ENCODE measurements at places on chromosomes 12 and 14.
A peak's percentile ranks its signal among the peaks of the same experiment; 100 is the strongest.

- DNase-seq = no peak
These were observed 68.1 kb downstream of the NCOR2 start for GRCh38 chr12:124499190-124499753.

- DNase-seq = no peak
These were observed 203.5 kb upstream of the PLXNC1 start for GRCh38 chr12:93944911-93945310.

- DNase-seq = no peak
These were observed 290.5 kb downstream of the NUAK1 start for GRCh38 chr12:105848286-105848685.

DNA sequence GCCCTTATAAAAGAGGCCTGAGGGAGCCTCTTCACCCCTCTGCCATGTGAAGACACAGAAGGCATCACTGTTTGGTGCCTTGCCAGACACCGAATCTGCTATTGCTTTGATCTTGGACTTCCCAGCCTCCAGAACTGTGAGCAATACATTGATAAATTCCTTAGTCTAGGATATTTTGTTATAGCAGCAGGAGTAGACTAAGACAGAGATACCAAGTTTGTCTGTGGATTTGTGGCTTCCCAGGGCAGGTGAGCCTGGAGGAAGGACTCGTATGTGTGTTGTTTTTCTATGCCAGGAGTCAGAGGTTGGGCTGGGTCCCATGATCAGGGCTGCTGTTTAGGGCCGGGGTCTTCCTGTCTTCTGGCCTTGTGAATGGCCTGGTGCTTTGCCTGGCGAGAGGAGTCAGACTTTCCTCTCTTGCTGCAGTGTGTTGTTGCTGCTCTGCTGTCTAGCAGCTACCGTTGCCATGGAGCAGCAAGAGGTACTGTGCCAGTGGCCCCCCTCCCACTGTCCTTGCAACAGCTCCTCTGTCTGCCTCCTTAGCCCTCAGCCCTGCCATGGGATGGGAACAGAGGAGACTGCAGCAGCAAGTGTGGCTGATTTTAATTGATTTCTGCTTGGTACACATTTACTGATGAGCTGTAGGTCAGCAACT, 111.2 kb downstream of the CHST11 start:
- DNase-seq = no peak

DNA sequence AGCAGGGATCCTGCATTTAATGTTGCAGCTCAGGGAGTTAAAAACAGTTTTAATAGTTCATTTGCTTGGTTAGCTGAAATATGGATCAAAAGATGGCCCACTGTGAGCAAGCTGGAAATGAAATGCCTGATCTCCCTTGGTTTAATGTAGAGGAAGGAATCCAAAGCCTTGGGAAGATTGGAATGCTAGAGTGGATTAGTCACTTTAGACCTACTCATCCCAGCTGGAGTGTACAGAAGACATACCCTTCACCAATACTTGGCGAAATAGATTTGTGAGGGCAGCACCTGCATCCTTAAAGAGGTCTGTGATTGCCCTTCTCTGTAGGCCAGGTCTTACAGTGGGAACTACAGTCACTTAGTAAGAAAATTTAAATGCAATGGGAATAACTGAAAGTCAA, 58.0 kb upstream of the KRAS start:
- DNase-seq = no peak

- no peak for DNase-seq
These were observed 143.4 kb downstream of the CHST11 start for GRCh38 chr12:104600036-104600712.

DNA sequence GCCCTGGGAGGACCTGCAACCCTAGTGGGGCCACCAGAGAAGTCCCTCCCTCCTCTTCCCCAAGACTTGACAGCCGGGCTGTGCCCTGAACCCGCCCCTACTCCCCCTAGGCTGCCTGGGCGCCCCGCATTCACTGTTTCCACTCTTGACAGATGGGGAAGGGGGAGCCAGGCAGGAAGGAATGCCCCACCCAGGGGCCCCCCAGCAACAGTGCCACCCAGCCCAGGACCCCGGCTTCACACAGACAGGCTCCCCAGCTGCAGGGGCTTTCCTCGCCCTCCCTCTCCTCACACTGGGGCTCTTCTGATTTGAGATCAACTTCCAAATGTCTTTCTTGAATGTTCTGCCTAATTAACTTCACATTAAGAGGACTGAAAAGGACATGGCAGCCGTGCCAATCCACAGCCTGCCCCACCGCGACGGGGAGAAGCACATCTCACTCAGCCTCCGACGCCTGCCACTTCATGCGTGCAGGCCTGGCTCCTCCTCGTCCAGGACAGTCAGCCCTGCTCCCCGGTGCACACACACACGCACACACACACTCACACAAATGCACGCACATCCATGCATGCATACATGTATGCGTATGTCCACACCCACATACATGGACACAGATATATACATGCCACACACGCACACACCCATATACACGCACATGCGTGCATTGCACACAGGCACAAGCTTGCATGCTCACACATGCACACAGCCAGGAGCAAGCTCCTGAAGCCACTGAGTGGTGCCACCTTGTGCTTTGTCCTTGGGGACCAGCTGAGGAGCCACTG, 19.6 kb upstream of the C14orf180 start:
- peak; percentile 92 for DNase-seq

GRCh38 chr12:112236386-112236785, 111.0 kb downstream of the TRAFD1 start:
- DNase-seq = no peak

GRCh38 chr12:28190321-28191050, at the start of gene CCDC91:
CCDC91 (plus strand) TSS chr12:28190456; CDS start chr12:28257216, 66,760 bp downstream.
- peak; percentile 64 for DNase-seq

- no peak for DNase-seq
These were observed 60.1 kb downstream of the DERA start for GRCh38 chr12:15971211-15971610.

GRCh38 chr14:52155651-52156213, 86.9 kb upstream of the NID2 start:
- DNase-seq = no peak

GRCh38 chr12:94768398-94769046, 118.2 kb upstream of the TMCC3 start:
- DNase-seq = no peak

DNA sequence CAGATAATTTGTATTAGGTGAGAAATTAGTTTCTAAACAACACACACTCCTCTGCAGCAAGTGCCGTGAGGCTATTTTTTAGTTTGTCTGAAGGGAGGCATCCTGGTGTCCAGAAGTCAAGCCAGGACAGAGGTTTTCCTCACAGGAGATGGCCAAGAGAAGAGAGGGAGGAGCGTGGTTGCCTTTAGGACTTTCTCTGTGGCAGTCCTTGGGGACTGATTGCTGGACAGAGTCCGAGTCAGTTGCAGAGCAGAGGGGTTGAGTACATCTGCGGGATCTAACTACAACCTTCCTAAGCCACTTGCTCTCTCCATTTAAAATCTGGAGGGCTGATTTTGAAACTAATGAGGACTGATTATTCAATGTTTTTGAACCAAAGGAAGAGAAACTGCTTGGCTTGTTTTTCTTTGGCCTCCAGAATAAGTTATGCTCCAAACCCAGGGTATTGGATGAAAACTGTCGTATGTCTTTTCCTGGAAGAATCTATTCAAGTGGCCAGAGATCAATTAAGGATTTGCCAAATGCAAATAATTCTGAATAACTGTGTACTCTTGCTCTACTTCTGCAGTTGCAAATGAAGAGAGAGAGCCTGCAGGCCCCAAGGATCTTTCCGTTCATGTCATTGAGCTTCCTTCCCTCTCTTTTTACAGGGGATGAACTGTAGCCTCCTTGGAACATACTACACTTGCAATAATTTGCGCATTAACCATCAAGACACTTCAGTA, 1.2 kb downstream of the SLCO1C1 start:
- no peak for DNase-seq

- DNase-seq = no peak
These were observed 94.4 kb downstream of the PRIMA1 start for GRCh38 chr14:93693914-93694313.

GRCh38 chr12:93569301-93569655, 3.2 kb upstream of the SOCS2 start:
- no peak for DNase-seq

DNA sequence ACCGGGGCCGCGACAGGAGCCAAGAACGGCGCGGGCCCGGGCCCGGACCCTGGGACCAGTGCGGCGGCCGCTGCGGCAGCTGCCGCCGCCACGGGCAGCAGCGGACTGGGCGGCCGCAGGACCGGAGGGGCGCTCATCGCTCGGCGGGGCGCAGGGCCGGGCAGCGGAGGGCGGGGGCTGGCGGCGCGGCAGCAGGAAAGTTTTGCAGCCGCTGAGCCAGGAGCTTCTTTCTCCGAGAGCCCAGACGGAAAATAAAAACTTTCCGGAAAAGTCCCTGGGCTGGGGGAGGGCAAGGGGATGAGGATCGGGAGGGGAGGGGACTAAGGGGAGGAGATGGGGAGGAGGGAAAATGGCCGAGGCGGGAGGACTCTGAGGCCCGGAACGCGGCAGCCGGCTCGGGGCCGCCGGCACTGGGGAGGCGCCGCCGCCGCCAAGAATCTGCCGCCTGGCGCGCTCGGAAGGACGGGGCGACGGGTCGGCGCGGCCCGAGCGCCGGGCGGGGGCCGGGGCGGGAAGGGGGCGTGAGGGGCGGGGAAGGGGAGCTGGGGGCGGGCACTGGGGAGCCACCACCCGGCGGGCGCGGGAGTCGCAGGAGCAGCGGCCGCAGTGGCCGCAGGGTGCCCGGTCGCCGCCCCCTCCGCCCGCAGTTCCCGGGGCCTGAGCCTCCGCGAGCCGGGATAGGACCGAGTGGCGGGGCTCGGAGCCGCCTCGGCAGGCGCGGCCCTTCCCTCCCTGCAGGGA, at the start of gene PRKD1:
TSS of gene PRKD1 (minus strand) at position 472 of the 741 bp plus-strand sequence.
- peak; percentile 16 for DNase-seq

DNA sequence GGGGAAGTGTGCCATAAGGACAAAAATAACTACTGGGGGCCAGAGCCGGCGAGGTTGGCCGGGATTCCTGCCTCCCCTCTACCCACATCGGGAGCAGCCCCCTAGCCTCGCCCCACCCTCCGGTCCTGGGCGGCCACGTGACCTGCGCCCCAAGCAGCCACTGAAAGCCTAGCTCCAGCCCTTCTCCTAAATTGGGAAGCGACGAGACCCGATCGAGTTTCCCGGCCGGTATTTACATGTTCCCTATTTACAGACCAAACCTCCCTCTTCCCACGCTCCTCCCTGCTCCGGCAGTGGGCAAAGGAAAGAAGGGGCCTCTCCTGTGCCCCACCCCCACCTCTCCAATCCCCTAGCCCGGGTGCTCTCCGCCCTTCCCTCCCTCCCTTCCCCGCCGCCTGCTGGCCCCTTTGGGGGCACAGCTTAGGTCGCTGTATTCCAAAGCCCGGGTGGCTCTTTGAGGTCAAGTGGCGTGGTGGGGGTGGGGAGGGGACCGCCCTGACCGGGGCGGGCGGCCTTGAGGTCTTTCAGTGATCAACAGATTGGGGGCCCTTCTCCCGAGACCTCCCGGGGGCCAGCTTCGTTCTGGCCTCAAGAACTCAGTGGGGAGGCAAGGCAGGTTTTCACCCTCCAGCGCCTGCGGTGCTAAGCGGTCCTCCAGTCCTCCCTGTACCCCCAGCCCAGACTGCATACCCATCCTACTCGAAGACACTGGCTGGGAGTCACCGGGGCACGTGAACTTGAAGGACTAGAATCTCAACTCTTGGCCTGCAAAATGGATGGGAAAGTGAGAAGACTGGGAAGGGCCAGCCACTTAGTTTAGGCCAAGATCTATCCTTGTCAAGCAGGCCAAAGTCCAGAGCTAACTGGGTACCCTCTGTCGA, 6.3 kb upstream of the CTDSP2 start:
- peak; percentile 61 for DNase-seq

- no peak for DNase-seq
These were observed 95.4 kb downstream of the DUSP16 start for GRCh38 chr12:12467264-12467663.

GRCh38 chr12:56300644-56301464, 724 bp upstream of the CS start:
- no peak for DNase-seq

DNA sequence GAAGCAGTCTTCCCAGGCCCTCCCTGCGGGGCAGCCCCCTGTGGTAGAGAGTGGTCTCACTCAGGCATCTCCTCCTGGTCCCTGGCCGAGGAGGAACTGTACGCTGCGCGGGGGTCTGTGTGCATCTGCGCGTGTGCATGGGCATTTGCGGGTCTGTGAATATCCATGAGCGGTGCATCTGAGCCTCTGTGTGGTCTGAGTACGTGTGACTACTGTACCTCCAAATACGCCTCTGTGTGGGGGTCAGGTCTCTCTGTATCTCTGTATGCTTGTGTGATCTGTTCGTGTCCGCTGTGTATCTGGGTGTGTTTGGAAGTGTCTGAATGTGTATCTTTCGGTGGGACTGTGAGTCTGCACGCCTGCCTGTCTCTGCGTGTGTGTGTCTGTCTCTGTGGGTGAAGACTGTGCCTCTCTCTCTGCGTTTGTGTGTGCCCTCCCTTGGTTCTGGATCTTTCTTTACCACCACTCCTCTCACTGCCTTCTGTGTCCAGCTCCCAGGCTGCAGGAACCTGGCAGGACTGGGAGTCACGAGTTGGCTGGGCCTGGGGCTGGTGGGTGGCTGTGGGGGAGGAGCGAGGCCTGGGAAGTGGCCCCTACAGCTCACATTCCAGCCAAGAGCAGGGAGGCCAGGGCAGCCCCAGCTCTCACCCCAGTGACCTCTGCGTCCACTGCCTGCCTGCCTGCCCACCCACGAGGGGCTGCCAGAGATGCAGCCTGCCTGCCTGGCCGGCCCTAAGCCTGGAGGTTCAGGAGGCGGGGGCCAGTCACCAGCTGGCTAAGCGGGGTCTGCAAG, 1.1 kb upstream of the PGF start:
- DNase-seq = no peak

DNA sequence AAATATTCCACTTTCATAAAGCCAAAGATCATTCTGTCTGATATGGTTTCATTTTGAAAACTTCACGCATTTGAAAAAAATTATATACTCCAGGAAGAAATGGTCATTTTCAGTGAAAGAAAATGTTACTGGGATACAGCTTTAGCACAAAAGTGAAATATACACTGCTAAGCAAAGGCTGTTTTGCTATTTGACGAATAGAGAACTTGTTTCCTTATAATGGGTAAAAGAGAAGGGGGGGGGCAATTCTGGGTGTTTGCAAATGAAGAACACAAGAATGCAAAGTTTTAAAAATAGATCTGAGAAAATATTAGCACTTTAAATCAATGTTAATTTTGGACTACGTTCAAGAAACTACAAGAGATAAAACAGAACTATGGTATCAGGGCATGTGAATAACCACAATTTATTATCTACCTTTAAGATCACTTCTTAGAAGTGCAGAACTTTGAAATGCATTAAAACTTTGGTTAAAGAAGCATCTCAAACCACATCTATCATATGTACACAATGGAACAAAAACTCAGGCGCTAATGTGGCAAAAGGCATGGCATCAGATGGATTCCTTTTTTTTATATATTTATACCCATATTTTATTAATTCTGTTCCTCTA, 51.1 kb downstream of the EFCAB11 start:
- DNase-seq = no peak

- DNase-seq = no peak
These were observed 995.7 kb downstream of the FLRT2 start for GRCh38 chr14:86525673-86526072.

GRCh38 chr12:67427336-67427735, 158.2 kb downstream of the CAND1 start:
- no peak for DNase-seq

Data from DMS79 (cell line).